Colonic mucosa (tissue), 4 donors: ENCODE measurements at places on chromosomes 7 and 10. TPM values are rescaled to one million over a fixed set of nuclear protein-coding genes. Genes with fewer than 3 reads are reported as not detected.

GRCh38 chr7:142827951-142828500 is 26.9 kb upstream of the EPHB6 start:
- no peak for DNase-seq

GRCh38 chr10:81042647-81043046 is 504.9 kb downstream of the SH2D4B start:
- DNase-seq, result no peak

DNA sequence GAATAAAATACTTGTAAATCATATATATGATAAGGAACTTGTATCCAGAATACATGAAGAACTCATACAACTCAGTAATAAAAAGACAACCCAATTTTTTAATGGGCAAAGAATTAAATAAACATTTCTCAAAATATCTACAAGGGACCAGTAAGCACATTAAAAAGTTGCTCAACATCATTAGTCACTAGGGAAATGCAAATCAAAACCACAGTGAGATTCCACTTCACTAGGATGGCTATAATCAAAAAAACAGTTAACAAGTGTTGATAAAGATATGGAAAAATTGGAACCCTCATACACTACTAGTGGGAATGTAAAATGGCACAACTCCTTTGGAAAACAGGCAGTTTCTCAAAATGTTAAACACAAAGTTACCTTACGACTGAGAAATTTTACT is 40.3 kb upstream of the YAE1 start:
- no peak for DNase-seq

GRCh38 chr7:6648815-6649104 is 11.6 kb downstream of the ZNF316 start:
- DNase-seq, result no peak

DNA sequence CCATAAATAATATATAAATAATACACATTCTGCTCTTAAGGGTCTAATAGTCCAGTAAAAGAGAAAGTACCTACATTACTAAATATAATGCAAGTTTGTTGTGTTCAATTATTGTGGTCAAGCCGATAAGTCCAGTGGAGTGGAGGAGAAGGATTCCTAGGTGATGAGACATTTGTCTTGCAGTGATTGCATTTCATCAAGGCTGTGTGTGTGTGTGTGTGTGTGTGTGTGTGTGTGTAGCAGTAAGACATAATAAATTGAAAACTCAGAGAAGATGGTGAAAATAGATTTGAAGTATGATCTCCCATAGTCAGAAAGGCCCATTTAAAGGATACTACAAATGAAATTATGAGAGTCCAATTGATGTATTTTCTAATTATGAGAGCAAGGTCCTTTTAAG is 192.5 kb upstream of the SEMA3C start:
- no peak for DNase-seq

- no peak for DNase-seq
These were observed 43.9 kb downstream of the FOXK1 start for GRCh38 chr7:4725850-4726450.

Gene PIK3CG
- 2.3 TPM for total RNA-seq

Gene FEZF1
- not detected for total RNA-seq

DNA sequence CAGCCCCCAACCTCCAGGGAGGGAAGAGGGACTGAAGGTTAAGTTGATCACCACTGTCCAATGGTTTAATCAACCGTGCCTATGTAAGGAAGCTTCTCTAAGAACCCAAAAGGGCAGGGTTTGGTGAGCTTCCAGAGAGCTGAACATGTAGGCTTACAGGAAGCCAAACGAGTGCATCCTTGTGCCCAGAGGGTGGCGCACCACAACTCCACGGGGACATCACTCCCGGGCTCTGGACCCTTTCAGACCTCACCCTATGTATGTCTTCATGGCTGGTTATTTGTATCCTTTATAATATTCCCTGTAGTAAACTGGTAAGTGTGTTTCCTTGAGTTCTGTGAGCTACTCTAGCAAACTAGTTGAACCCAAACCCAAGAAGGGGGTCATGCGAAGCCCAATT is 11.5 kb upstream of the NFKB2 start:
- no peak for DNase-seq

Gene LEP
- not detected for total RNA-seq

- DNase-seq, result no peak
These were observed 244.6 kb downstream of the SORCS1 start for GRCh38 chr10:106919871-106920282.

DNA sequence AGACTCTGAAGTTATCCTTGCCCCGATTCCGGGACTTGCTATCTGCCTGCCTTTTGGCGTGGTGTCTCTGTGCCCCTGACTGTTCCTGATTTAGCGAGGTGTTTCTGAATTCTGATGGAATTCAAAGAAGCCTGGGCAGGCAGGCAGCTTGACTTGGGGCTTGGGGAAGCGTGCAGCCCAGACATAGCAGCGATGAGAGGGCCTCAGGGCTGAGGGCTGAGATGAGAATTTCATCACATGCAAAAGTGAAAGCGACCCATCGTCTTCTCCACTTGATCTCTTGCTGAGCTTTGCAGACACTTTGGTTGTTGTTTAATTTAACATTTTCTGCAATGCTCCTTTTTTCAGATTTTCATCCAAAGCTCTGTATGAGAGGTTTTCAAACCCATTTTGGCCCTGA is 57.8 kb downstream of the TCF7L2 start:
- no peak for DNase-seq

Gene GIMAP4
- total RNA-seq, result 6.6 TPM

DNA sequence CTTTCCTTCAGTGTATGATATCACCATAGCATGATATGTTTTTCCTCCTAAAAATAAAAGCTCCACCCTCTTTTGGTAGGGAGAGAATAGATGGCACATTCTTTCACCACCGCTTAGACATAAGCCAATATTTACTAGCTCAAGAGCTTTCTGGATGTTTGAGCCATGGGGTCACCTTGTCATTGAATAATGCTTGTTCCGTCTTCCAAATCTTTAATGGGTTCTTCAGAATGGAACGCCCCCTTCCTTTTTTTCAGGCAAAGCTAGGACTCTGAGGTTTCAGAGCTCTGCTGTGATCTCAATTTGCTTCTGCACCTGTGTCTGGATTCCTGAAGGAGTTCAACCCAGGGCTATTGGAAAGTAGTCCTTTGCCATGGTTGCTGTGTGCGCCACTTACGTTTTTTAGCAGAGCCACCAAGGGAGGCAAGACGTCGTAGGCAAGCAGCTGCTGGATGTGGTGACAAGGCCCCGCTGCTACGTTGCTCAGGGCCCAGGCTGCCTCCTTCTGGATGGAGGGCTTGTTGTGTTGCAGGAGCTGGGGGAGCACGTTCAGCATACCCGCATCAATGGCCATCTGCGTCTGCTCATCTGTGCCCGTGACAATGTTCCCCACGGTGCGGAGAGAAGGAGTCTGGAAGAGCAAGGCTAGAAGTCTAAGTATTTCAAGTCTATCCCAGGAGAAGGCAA is 23.2 kb downstream of the KPNA7 start:
- DNase-seq, result no peak

Gene LIPJ
- total RNA-seq, result 0.16 TPM

DNA sequence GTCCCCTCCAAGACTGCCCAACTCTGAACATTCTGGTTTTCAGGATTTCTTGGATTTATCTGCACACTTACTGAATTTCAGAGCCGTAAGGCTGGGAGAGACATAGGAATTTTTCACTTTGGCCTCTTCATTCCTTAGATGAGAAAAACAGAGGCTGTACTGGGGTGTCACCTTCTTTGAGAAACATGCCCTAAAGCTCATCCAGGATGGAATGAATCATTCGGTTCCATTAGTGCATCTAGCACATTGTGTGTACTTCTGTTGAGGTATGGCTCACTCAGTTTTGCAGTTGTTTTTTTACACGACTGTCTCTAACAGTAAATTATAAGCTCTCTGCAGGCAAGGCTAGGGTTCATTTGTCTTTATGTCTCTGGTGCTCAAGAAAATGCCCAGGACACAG is 383.4 kb downstream of the GATA3 start:
- no peak for DNase-seq

Gene SLC18A3
- 0.42 TPM for total RNA-seq

DNA sequence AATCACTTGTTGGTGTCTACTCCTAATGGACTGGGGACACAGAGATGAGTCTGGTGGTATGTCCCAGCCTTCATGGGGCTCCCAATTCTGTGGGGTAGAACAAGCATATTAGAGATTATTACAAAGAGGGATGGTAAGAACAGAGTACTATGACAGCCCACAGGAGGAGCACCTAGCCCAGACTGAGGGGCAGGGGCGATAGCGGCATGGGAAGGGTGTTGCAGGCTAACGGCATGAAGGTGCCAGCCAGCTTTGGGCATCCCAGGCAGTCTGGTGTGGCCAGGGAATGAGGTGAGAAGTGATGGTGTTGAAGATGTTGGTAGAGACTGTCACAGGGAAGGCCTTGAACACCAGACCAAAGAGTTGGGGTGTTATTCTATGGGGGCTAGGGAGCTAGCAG is 280.0 kb downstream of the RPS24 start:
- DNase-seq, result peak; percentile 7

- no peak for DNase-seq
These were observed 1024.8 kb upstream of the AUTS2 start for GRCh38 chr7:68573271-68574005.

Gene OR6B1
- total RNA-seq, result not detected

- no peak for DNase-seq
These were observed 106.5 kb upstream of the BMPER start for GRCh38 chr7:33798686-33799325.

DNA sequence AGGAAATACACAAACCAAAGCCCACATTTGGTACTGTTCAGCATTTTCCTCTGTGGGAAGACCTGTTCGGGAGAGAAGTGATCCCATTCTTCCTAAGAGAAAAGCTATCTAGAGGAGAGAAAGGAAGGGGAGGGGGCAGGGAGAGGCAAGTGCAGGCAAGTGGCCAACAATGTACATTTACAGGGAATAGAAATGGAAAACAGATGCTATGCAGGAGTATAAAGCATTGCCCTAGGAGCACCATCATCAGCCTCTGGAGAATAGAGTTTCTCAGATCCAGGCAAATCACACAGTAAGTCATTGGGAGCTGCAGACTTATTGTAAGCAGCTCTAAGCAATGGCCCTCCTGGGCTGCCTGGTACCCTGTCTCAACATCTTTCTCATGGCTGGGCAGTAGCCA is 424.4 kb upstream of the AUTS2 start:
- DNase-seq, result no peak
